ENCODE measurements at places on chromosomes 13 and 19. TPM values are rescaled to one million over a fixed set of nuclear protein-coding genes. Genes with fewer than 3 reads are reported as not detected.

Gene KIR2DL4
- total RNA-seq, result not detected

Gene MUC16
- 0.50 TPM for total RNA-seq

Gene LRRC4B
- total RNA-seq, result 9.3 TPM

Gene ABCA7
- total RNA-seq, result 16.4 TPM

Gene ZNF726
- total RNA-seq, result 3.1 TPM

Gene ZNF382
- 3.6 TPM for total RNA-seq

Gene CDK8
- total RNA-seq, result 26.5 TPM

DNA sequence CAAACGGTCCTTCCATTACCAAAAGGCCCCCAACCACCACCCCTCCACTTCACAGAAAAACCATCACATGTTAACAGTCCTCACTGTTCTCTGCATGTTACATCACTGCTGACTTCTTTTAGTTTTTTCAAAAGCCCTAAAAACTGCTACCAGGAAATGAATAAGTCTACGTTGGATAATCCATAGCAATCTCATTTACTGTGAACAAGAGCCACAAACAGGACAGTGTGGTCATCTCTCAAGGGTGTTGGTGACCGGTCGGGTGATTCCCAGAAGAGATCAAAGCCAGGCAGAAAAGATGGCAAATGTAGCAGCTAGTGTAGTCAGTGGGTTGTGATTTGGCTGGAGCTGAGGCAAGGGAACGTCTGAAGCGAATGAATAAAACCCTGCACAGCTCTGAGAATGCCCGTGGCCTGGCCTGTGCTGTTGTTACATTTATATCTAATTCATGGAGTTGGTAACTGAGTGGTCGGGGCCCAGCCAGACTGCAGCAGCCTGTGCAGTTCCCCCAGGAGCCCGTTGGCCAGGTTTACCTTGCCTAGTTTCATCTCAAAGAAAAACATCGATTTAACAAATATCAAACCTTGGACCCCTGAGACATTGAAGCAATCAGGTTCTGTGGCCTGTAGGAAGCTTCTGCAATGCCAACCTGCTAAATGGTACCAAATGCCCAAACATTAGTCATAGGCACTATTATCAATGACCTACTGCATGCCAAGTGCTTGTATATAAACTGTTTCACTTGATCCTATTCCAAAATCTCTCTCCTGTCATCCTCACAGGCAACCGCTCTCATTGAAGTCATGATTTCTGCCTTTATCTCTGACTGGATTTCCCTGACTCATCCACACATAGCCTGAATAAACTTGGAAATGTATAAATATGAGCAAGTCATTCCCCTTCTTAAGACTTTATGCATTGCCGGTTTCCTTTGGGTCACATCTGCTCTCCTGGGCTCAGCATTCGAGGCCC is 153.8 kb upstream of the SERP2 start:
- DNase-seq, result no peak

DNA sequence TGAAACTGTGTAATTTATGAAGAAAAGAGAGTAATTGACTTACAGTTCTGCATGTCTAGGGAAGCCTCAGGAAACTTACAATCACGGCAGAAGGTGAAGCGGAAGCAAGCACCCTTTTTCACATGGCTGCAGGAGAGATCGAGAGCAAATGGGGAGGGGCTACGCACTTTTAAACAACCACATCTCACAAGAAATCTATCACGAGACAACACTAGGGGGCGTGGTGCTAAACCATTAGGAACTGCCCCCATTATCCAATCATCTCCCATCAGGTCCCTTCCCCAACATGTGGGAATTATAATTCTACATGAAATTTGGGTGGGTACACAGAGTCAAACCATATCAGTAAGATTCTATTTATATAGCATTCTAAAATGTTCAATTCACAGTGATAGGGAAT is 114.8 kb upstream of the TRPC4 start:
- no peak for DNase-seq

- no peak for DNase-seq
These were observed 7.1 kb upstream of the HSH2D start for GRCh38 chr19:16136185-16136999.

DNA sequence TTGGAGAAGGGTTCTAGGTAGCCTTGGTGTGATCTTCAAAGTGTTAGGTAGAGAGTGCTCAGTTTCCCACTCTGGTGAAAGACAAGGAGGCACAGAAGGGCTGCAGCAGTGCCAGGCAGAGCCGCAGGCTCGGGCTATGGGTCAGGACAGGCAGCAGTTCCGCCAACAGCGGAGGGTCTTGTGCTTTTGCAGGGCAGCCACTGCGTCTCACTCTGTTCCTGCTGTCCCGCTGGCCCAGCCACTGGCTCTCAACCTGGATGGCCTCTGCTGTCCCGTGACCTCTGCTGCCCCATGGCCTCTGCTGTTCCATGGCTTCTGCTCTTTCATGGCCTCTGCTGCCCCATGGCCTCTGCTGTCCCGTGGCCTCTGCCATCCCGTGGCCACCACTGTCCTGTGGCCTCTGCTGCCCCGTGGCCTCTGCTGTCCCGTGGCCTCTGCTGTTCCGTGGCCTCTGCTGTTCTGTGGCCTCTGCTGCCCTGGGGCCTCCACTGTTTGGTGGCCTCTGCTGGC is 175.7 kb downstream of the URI1 start:
- no peak for DNase-seq

- DNase-seq, result no peak
These were observed 11.6 kb downstream of the IGFL2 start for GRCh38 chr19:46159418-46160232.

DNA sequence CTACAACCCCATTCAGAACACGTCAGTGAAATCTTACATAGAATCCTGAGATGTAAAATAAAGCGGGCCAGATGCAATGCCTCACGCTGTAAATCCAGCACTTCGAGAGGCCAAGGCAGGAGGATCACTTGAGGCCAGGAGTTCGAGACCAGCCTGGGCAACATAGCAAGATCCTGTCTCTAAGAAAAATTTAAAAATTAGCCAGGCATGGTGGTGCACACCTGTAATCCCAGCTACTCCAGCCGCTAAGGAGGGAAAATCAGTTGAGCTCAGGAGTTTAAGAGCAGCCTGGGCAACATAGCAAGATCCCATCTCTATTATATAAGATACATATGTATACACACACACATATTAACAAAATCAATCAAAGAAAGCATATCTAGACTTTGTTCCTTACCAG is 41.2 kb downstream of the PEX11G start:
- no peak for DNase-seq

DNA sequence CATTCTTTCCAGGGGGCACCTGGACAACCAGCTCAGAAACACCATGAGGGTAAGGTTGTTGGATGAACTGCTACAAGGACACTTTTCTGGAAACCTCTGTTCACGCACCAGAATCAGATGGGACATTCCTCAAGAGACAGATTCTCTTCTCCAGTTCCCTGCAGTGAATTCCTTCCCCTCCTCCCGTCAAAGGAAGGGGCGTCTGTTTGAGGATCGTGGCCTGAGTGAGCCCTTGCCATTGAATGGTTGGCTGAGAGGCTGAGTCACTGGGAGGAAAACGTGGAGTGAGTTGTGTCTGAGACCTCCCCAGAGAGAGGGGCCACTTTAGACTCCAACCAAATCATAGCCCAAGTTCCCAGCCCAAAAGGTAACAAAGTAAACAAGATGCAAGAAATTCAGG is 79.4 kb upstream of the ZNF507 start:
- DNase-seq, result no peak

DNA sequence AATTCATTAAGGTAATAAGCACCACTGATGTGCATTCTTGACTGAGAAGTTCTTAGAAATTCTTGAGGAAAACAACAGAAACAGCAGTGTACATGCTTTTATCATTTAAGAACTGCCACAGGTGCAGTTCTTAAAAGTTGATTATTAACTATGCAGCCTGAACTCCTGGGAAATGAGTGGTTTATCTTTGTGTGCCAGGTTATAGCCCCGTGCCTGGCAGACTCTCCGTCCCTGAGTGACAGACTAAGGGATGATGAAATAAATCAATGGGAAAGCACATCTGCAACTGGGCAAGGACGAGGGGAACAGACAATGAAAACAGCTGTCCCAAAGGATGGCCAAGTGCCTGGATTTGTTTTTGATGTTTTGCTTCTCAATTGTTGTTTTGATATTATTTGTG is 84.4 kb upstream of the SPATA13 start:
- peak; percentile 16 for DNase-seq

DNA sequence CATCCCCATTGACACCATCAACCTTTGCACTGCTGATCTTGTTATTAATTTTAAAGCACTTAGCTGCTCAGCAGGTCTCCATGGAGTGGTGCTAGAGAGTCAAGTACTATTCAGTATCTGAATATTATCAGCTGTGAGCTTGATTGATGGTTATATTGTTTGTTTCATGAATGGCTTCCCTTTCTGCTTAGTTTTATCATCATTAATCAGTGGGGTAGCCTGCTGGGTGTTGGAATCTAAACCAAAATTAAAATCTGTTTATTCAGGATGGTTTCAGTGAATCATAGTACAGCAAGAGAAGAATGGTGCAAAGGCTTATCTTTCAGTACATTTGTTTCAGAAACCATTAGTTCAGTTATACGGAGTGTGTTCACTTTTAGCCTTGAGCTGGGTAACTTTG is 42.5 kb upstream of the SCEL start:
- DNase-seq, result no peak

- DNase-seq, result no peak
These were observed 3.7 kb downstream of the GGACT start for GRCh38 chr13:100584896-100585295.

DNA sequence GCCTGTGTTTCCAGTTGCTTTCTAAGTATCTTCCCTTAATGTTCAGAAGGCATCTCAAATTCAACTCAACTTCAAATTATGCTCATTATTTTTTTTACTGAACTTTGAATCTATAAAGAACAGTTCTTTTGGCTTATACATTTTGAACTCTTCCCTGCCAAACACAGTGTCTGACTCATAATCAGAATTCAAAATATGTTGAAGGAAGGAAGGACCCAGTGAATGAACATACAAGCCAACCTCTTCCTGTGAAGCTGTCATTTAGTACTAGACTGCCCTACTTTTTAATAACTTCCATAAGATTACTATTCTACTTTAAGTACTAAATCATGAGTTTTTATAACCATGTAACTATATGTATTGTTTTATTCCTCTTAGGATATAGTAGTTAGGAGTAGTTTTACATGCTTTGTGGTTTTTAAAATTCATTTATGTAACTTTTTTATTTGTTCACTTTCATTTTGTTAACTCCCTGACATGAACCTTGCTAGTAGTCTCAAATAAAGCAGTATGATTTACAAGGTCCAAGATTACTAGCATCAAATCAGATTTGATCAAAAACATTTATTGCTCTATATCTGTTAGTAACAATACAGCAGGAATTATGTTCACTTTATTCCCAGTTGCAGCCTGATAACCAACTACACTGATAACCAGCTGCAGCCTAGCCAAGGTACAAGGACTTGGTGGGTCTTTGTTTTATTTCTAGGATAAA is 6.4 kb downstream of the NUDT15 start:
- DNase-seq, result no peak

GRCh38 chr19:36265064-36265463 is 50.2 kb downstream of the ZNF146 start:
- no peak for DNase-seq
